Activated T-cell treated with anti-CD3 and anti-CD28 coated beads, Interleukin-2, amount 50 U/mL, for 1 hour (primary cell): ENCODE measurements at places on chromosomes 1 and 21.
A peak's percentile ranks its signal among the peaks of the same experiment; 100 is the strongest.

GRCh38 chr1:8370905-8371315, 53.0 kb downstream of the SLC45A1 start:
- no peak for DNase-seq

- DNase-seq, result no peak
These were observed 19.0 kb downstream of the MRPS6 start for GRCh38 chr21:34092262-34092921.

DNA sequence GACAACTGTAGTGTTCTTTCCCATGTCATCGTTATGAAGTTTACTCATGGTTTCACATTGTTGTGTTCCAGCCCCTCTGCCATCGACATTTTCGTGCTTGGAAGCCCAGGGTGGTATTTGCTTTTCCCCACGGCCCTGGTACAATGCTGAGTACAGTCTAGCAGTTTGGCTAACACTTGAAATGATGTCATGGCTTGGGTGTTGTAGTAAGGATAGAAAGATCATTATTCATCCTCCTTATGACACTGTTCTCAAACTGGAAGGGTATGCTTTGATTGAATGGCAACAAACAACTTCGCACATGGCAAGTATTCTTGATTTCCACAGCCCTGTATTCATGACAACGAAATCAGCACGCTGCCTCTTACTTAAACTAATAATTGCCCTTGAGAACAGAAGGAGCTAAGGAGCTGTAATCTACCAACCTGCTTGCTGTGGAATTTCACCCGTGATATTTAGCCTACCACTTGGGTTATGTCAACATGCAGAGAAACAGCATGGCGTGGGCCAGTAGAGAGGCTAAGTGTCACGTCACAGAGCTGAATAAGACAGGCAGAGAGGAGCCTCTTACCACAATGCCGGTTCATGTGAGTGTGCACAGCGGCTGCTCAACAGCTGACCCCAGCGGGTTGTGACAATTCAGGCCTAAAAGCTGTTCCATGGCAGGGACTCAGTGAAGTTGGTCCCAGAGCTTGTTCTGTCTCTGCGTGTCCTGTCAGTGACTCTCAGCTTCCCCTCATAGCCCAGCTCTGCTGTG, 73.9 kb downstream of the KCNJ6 start:
- no peak for DNase-seq

DNA sequence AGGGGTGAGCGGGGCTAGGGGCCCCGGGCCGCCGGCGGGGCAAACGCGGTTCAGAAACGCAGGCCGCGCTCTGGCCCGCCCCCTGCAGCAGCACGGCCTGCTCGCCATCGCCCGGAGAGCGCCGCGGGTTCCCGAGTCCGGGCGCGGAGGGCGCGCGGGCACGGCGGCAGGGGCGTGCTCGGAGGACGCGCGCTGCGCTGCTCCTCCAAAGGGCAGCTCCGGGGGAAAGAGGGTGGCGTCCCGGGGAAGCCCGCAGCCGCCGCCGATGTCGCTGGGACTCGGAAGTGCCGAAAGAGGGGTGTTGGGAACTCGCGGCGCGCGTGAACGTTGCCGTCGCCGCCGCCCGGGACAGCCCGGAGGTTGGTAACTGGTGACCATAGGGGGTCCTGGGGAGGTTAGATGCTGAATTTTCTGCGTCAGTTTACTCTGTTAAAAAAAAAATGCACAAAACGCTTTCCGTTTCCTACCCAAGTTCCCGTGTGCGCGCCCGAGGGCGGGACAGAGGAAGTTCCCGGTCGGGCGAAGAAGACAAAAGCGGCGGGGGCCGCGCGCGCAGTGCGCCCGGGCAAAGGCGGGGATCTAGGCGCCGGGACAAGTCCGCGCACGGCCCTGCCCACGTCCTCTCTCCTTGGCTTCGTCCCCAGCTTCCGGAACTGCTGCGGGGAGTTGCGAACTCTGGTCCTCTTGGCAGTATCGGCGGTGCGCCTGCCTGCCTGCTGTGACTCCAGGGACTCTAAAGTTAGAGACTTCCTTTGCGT, at the start of gene HHAT:
TSS of gene HHAT (plus strand) at position 157 of the 758 bp plus-strand sequence. CDS start 20,074 bp downstream, outside the sequence.
- DNase-seq, result peak; percentile 63

- no peak for DNase-seq
These were observed 22.1 kb downstream of the SOX13 start for GRCh38 chr1:204094856-204095634.

DNA sequence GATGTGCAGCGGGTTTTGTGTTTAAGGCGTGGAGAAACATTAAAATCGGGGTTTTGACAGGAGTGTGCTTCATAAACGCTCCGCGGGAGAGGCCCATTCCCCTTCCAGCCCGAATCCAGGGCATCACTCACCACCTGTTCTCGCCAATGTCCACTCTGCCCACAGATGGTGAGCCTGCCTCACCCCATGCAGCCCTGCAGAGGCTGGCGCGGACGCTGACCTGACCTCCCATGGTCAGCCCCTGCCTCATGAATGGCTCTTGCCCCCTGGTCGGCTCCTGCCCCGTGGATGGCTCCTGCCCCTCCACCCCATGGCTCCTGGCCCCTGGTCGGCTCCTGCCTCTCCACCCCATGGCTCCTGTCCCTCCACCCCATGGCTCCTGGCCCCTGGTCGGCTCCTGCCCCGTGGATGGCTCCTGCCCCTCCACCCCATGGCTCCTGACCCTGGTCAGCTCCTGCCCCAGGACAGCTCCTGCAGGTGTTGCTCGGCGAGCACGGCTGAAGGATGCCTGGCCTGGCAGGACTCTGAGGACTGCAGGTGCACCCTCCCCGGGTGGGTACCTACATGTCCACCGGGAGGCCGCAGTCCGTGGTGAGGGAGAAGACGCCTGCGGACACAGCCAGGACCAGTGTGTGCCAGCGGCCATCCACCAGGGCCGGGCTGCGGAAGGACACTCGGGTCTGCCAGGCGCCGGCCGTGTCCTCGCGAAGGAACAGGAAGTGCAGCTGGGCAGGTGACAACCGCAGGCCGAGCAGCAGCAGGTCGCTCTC, 6.7 kb downstream of the KRTAP10-1 start:
- no peak for DNase-seq

DNA sequence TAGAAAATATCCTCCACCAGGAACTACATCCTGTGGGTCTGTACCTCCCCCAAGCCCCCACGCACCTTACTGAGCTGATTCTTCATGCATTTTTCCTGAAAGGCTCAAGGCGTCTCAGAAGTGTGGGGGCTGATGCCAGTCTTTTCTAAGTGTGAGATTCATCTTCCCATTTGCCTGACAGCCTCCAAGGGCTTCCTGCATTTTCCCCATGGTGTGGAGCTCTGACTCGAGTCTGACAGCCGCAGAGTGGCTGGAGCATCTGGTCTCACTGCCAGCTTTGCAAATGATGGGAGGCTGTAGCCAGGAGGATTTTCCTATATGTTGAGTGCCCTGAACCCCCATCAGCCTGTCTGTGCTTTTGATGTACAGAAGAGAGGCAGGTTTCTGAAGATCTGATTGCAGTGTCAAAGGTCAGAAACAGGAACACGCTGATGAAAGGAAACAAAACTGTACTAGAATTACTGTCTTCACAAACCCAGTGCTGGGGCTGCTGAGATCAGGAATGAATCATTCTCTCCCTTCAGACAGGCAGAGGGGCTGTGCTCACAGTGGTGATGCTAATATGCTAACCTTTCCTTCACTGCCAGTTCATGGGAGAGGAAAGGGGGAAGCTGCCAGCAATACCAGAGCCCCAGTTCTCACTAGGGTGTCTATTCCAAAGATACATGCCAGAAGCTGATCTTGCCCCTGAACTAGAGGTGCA, 201.5 kb upstream of the C1orf174 start:
- DNase-seq, result no peak

DNA sequence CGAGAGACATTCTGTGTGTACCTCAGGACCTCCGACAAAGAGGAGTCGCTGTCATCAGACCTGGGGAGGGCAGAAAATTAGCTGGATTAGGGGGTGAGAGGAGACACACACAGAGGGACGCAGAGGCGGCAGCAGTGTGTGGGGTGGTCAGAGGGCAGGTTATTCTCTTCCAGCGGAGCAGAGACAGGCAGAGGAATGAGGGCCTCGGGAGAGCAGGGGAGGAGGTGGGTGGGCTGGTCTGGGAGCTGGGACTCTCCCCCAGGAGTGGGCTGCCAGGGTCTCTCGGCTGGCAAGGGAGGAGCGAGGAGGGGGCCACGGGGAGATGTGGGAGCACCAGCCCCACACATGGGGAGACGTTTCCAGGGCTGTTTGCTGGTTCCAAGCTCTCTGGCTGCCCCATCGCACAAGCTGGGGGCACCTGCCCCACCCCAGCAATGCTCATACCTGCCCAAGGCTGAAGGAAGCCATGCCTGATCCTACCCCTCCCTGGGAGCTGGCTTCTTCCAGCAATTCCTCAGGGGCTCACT, 40.4 kb downstream of the KIF21B start:
- no peak for DNase-seq

GRCh38 chr1:157955857-157956256, 37.6 kb upstream of the KIRREL1 start:
- DNase-seq, result no peak

DNA sequence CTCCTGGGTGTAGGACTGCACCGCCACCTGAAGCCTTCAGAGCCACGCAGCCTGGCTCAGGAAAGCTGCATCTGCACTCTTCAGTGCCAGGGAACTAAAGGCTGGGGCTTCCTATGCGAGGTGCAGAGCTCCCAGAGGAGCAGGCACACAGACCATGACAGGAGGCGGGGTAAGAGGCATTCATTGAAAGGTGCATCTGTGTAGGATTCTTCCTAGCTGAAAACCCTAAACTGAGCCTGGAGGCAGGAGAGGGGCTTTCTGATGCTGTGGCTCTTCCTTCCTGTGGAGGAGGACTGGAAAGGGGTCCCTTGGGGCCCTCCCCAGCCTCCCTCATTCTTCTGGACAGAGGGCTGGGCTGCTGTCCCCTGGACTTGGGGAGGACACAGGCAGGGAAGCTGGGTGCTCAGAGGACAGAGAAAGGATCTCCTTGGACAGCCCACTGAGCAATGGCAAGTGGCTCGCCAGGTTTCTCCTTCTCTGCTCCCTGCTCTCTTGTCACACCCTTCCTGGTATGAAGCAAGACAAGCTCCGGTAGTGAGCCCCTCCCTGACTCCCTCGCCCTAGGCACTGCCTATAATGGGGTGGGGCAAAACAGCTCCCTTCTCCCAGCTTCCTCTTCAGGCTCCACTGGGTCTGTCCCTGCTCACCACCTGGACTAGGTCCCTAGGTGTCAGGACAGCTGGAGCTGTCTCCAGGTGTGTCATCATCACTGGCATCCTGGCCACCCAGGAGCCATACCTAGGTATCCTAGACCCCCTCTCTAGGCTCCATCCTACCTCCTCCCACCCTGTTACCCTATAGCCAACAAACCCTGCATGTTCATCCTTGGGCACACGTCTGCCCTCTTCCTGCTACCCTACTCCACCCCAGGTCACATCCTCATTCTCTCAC, 20.0 kb downstream of the S100A6 start:
- no peak for DNase-seq

GRCh38 chr1:192516776-192517297, 58.7 kb upstream of the RGS1 start:
- no peak for DNase-seq

- peak; percentile 44 for DNase-seq
These were observed 11.0 kb downstream of the ZBTB7B start for GRCh38 chr1:155013632-155014031.

DNA sequence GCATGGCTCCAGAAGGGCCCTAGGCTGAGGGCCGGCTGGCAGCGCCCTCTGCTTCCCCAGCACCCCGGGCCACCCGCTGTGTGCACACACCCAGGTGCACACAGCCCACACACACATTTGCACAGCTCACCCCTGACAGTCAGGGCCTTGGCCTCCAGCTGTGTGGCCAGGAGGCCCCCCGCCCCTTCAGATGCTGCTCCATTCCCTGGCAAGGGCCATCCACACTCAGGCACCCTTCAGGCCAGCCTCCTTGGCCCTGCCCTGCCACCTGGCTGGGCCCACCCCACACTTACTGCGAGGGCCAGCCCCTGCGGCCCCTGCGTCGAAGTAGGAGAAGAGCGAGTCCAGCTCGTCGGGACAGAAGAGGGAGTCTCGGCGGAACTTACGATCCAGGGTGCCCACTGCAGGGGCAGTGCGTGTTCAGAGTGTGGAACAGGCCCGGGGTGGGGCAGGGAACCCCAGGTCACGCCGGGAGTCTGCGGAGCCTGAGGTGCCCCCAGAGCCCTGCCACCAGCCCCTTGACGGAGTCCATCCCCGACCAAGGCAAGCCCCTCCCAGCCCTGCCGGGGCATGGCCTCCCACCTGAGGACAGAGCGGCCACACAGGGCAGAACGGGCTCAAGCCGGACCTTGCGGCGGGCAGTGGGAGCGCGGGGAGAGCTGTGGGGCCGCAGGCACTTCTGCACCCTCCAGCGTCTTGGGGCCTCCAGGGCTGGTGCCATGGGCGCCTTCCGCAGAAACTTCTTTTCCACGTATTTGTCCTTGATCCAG, 12.4 kb downstream of the ACAP3 start:
- no peak for DNase-seq

DNA sequence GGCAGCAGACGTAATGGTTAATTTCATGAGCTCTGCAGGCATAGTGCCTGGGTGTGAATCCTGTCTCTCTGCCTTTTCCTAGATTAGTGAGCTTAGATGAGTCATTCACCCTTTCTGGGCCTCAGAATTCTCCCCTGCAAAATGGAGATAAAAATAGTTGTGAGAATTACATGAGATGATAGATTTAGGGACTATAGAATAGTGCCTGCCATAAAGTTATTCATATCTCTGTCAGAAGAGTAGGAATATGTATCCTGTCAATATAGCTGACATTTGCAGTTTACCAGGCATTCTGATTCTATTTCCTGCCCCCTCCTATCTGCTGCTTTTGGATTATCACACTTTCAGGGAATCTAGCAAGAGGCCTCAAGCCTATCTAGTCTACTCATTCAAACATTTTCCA, 112.0 kb downstream of the PDE4B start:
- no peak for DNase-seq

DNA sequence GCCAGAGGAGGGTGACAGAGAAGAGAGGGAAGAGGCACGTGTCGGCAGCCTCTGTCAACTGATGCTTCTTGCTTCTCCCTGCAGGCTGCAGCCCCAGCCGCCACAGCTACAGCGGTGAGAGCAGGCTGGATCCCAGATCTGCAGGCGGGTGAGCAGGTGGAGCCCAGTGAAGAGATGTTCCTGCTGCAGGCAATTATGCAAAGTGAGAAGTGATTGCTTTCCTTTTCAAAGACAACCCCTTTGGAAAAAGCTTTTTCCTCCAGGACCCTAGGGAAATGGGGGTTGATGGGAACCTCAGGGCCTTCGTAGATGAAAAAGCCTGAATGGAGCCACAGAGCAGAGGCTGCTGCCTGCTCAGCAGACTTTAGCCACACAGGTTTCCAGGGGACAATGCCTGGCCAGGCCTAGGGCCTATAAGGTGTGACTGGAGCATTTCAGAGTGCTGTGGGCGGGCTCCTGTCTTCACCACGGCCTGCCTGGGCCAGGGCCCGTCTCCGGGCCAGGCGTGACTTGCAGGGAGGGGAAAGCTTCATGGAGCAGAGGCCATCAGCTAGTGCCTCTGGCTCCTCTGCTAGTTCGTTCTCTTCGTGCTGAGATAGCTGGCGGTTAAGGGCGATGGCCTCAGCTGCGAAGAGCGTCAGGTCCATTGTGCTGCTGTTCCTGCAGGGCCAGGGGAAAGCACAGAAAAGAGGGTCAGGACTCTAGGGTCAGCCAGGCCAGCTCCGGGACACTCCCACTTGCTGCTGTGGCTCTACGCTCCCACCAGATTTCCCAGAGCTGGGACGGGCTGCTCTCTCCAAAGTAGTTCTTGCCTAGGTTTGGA, 6.9 kb upstream of the KNCN start:
- DNase-seq, result no peak

- no peak for DNase-seq
These were observed 595 bp downstream of the EXOC8 start for GRCh38 chr1:231337043-231337471.
